ENCODE measurements at places on chromosomes 1 and 21. TPM values are rescaled to one million over a fixed set of nuclear protein-coding genes. Genes with fewer than 3 reads are reported as not detected.

The OR2G6 gene
- polyA plus RNA-seq: not detected

The DPT gene
- polyA plus RNA-seq: not detected

The ACKR1 gene
- 1.4 TPM for polyA plus RNA-seq

DNA sequence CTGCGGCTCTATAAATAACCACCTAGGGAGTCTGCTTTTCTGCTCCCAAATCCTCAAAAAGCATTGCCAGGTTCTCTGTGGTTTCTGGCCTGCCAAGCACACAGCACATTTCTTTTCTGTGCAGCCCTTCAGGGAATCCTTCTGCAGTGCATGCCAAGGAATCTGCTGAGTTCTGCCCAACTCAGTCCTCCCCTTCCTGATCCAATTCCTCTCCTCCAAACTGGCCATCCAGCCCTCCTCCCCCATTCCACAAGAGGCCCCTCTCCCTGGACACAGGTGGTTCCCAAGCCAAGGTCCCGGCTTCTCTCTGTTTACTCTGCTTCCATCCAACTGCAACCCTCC lies 61.8 kb downstream of the HIVEP3 start:
- no peak for DNase-seq

DNA sequence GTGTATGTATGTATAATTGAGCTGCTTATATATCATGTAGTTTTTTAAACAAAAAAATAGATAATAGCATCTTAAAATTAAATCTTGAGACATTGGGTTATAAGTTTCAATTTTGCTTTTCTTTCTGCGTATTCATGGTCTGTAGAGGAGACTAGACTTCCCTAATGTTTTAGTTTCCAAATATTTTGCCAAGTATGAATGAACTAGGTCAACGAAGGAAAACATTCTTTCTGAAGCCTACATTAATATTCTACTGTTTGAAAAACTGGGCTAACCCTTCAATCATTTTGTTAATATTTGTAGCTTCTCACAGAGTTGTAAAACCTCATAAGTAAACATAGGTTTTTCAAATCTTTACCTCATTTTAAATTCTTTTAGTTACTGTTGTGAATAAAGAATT lies 592.7 kb downstream of the USP25 start:
- no peak for DNase-seq

DNA sequence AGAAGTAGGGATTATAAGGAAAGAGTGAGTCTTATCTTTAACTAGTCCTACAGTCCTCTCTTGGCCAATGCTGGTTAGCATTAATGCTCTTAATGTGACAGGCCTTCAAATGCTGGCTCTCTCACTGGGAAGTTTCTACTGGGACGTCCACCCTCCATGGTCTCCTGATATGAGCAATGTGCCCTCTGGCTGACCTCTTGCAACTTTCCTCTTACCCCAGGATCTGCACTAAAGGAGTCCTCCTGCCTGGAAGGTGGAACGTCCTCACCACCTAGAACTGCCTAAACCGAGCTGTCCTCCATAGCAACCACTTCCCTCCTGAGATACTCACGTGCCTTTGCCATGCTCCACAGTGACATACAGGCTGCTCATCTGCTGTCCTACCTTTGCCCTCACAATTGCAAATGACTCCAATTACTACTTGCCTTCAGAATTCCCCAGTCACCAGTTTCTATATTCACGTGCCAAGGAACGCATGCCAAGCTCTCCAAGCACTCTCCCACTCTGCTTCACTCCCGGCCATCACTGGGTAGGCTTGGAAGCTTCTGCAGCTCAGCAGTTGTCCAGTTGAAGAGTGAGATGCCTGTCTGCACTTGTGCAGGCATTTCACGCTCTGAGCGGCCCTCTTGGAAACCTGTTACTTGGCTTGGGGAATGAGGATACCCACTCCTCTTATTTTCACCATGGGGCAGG lies 404.7 kb downstream of the RRAGC start:
- no peak for DNase-seq

GRCh38 chr1:155091071-155092051 lies 12.7 kb downstream of the EFNA3 start:
- DNase-seq: peak; percentile 77

DNA sequence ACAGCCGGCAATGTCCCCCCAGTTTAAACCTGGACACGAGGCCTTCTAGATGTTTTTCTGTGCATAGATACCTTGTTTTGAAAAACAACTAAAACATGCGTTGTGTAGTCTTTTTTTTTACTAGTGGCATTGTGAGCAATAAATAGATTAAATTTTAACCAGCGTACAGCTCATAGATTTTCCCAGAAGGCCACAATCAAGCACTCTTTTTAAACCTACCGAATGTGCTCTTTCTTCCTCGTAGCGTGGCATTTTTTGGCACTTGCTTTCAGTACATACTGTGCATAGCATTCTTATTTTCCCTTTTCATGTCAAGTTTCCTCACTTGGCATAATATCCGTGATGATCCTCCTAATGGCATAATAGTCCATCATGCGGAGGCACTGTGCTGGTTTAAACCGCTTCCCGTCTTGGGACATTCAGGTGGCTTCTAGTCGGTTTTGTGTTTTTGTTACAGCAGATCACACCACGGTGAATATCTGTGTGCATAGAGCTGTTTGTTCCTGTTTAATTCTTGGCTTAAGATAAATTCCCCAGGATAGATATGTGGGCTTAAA lies 95.3 kb downstream of the PDE9A start:
- DNase-seq: no peak

- peak; percentile 40 for DNase-seq
Measured at GRCh38 chr1:211326528-211327345, at the start of gene TRAF5. Gene TRAF5 (plus strand): TSS chr1:211326833. CDS start chr1:211353240, 26,407 bp downstream.

GRCh38 chr1:56901716-56902115 lies 47.1 kb downstream of the C8A start:
- DNase-seq: no peak

GRCh38 chr1:230137337-230137815 lies 70.3 kb downstream of the GALNT2 start:
- DNase-seq: no peak

GRCh38 chr1:21259316-21260076 lies 30.8 kb downstream of the ECE1 start:
- no peak for DNase-seq

Data from endothelial cell of umbilical vein (primary cell).